Foreskin keratinocyte (primary cell): ENCODE measurements at places on chromosomes 5 and 9. TPM values are rescaled to one million over a fixed set of nuclear protein-coding genes. Genes with fewer than 3 reads are reported as not detected.
A peak's percentile ranks its signal among the peaks of the same experiment; 100 is the strongest.

- no peak for DNase-seq
Measured at GRCh38 chr5:119501671-119502179, 49.4 kb downstream of the HSD17B4 start.

Gene FXN
- polyA plus RNA-seq = 30.6 and 31.9 TPM in 2 replicates

- no peak for DNase-seq
Measured at GRCh38 chr5:59143926-59144333, 561.1 kb downstream of the RAB3C start.

- DNase-seq = peak; percentile 20
Measured at GRCh38 chr5:135880801-135881200, 14.8 kb downstream of the IL9 start.

DNA sequence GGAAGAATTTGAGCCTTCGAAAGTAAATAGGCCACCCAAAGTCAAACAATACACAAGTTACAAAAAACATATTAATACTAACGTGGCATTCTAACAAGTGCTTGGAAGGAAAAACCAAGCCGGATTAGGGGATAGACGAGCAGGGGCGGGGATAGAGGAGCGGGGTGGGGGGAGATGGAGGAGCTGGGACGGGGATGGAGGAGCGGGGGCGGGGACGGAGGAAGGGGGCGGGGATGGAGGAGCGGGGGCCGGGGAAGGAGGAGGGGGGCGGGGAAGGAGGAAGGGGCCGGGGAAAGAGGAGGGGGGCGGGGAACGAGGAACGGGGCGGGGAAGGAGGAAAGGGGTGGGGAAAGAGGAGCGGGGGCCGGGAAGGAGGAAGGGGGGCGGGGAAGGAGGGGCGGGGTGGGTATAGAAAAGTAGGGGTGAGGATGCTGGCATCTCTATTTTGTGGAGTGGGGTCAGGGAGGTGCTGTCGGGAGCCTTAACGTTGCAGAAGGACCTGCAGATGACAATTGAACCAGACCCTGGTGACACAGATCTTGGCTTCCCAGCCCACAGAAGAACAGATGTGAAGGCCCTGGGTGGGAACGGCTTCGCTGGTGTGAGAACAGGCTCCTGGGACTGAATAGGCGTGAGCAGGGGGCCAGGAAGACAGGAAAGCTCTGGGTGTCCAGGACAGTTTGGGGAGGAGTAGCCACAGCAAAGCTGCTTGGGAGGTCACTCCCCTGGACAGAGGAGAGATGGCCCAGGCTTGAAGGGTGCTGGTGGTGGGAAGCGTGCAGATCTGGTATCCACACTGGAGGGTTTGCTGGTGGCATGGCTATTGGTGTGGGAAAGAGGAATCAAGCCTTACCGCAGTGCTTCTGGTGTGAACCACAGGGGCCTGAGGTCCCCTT, 233.3 kb upstream of the DAP start:
- no peak for DNase-seq

GRCh38 chr5:36644727-36645126, 38.3 kb downstream of the SLC1A3 start:
- DNase-seq = peak; percentile 38

GRCh38 chr5:31770998-31771397, 132.1 kb downstream of the PDZD2 start:
- DNase-seq = no peak

DNA sequence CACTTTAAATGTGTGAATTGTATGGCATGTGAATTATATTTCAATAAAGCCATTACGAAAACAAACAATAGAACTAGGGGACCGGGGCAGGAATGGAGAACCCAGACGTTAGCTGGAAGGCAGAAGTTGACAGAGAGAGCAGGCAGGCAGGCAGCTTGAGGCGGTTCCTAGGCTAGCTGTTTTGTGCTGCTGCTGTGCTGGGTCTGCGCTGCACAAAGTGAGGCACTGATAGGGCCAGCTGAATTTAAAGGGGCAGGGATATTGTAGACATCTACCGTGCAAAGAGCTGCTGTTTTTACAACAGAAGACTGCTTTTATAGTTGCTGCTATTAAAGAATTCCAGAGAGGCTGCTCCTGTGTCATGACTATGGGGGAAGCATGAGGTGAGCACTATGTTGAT, 21.6 kb upstream of the MIER3 start:
- DNase-seq = no peak

Gene CCDC183
- polyA plus RNA-seq = 0.06 TPM in 1 of 2 replicates, not detected in the other

DNA sequence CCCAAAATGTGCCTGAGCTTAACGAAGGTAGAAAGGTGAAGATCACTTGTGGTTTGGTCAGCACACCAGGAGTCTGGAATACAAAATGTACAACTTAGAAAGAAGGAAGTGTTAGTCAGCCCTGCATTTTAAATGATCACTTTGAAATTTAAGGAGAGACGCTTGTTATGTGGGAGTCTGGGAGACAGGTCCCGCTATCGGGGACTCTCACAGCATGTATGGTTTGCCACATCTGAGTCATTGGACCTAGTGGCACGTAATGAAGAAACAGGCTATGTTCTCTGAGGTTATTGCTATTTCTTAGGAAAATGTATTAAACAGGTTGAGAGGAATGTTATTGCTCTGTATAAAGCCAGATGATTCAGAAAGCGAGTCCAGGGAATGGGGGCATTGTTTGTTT, 2362.5 kb upstream of the WWC1 start:
- DNase-seq = no peak

Gene NUTM2F
- not detected in 2 replicates for polyA plus RNA-seq

Gene SLC34A1
- not detected in 2 replicates for polyA plus RNA-seq

GRCh38 chr9:12818431-12819000, 43.7 kb downstream of the LURAP1L start:
- DNase-seq = no peak

Gene GARNL3
- polyA plus RNA-seq = 0.54 and 0.60 TPM in 2 replicates

DNA sequence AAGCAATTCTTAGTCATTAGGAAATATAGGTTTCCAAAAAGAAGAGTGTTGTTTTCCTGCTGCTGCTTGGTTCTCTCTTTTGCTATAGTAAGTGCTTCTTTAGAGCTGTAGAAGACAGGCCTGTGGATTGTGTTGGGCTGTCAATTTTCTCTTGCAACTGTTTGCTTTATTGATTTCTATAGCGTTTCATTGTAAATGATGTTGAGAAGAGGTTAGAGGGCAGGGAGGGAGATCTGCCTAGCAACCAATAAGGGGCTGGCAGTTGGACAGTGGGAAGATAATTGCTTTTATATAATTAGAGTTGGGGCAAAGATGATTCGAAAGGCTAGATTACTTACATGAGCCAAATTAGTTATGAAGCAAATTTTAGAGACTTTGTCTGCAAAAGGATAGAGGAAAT, 11.1 kb downstream of the UNC13B start:
- no peak for DNase-seq

GRCh38 chr5:68110264-68110663, 105.3 kb upstream of the PIK3R1 start:
- DNase-seq = no peak

DNA sequence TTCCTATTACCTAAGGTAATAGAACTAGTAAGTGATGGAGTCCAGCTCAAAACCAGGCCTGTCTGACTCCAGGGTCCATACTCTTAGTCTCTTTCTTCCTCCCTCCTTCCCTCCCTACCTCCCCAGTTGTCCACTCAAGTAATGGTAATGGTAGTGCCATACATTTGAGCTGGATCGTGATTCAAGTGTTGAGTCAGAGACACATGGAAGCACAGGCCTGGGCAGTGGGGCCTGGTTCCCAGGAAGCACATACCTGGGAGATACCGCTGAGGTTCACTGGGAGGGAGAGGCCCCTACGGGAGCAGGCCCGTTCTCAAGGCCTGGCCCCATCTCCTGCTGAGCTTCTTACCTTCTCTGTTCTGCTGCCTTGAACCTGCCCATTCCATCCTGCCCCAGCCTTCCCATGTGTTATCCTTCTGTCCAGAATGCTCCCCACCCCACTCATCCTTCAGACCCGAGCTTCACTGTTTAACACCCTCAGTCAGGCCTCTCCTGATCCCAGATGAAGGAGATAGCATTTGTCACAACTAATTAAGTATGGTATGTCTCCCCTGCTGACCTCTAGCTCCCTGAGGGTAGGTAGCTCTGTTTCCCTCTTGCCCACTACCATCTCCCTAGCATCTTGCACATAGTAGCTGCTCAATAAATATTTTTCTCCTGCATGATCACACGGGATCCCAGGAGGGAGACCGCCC, 13.8 kb downstream of the URM1 start:
- DNase-seq = peak; percentile 64

Gene SLC36A2
- not detected in 2 replicates for polyA plus RNA-seq

DNA sequence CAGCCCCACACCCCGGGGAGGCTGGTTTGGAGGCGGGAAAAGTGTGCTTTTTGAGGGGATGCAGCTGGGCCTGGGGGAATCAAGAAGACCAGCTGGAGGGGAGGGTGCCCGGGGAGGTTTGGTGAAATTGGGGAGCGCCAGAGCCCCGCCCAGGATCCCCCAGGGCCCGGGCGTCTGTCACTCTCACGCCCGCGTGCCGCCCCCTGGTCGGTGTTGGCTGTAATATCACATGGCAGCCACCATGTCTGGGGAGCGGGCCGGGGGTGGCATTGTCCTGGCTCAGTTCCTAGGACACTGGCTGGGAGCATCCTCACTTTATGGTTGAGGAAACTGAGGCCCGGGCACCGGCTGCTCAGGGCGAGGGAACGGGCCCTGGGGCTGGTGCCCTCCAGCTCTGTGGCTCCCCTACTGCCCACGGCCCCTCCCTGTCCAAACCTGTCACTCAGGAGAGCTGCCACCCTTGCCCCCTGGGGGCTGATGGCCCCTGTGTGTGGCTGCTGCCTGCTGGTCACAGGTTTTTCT, 27.5 kb downstream of the ASS1 start:
- no peak for DNase-seq

Gene MARCOL
- not detected in 2 replicates for polyA plus RNA-seq

DNA sequence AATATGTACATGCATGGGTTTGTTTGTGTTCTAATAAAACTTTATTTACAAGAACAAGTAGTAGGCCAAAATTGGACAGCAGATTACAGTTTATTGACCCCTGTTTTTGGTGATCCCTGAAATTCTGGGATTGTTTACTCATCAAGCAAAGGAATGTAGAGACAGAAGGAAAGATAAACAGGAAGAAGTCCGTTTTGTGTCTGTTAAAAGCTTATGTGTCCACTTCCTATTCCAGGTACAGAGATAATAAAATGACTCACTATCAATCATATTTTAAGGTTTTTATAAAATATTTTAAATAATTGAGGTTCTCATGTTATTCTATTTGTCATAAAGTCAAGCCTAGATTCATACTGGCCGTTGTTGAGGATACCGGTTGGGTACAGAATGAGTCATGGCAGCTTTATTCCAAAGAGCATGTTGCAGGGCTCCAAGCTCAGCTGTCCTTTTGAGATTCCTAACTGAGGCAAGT, 214.9 kb upstream of the DAB2 start:
- DNase-seq = peak; percentile 80

DNA sequence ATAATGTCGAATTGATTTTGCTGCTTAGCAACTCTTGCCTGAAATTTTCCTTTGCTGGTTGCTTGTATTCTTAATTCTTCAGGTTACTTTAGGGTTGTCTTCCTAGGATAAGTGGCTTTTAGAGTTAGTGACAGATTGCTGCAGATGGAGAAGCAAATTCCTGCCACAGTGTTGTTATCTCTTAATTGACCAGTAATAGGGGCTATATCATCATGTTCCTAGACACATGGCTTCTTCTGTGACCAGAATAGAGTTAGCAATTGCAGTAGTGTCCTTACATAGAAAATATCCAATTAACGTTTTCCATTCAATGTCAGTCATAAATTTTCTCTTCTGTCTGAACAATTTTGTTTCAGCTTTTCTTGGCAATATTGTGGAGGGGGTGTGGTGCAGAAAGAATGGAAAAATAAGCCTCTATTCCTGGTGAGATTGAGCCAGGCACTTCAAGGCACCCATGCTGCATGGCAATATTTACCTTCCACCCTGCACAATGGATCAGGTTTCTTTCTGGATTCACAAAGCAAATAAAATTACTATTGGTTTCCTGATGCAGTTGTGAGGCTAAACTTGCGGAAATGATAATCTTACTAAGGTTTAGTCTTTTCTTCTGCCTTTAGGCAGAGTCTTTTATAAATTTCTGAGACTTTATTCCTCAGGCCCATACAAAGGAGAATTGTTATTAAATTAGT, 1481.5 kb downstream of the EFNA5 start:
- DNase-seq = no peak

Gene SNX30
- polyA plus RNA-seq = 1.2 and 1.7 TPM in 2 replicates

DNA sequence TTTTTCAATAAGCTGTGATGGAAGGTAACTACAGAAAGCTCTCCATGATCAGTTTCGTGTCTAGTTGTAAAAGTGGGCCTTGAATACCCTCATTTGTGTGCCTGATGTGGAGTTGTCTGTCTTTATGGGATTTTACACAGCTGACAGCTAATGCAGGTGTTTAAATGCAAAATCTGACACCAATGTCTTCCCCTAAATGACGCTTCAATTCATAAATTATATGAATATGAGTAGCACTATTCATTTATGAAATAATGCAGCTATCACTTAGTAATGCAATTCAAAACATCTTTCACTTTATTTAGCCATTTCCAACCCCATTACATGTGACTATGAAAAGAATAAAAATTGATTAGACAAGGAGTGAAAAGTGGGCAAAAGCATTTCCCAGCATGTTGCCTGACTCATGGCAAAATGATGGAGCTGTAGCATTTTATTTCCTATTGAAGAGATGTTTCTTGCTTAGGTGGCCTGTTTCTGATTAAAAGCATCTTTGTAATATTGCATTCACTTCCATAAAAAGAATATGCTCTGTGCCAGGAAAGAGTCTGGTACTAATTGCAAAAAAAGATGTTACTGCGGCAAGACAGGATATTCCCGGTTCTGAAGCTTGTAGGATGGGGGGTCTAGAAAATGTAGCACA, 116.7 kb upstream of the HAPLN1 start:
- DNase-seq = no peak

- DNase-seq = no peak
Measured at GRCh38 chr5:58317009-58317408, 142.9 kb downstream of the PLK2 start.

GRCh38 chr9:97504381-97505216, 3.1 kb downstream of the TMOD1 start:
- DNase-seq = no peak

DNA sequence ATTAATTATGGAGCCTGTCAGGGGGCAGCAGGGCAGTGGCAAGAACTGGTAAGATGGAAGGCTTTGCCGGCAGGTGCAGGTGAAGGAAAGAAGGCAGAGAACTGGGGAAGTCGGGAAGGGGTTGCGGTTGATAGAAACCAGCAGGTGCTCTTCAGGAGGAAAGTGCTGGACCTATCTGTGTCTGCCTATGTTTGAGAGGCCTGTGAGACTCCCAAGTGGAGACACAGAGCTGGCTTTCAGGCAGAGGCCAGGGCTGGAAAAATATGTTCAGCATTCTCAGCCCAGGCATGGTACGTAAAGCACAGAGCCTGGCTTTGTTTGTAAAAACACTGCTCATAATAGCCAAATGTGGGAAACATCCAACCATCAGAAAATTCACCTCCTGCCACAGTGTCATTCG, 69.5 kb downstream of the S1PR3 start:
- no peak for DNase-seq

Gene RELL2
- 16.7 and 21.5 TPM in 2 replicates for polyA plus RNA-seq

- DNase-seq = no peak
Measured at GRCh38 chr9:121573717-121574485, 74.3 kb upstream of the GGTA1 start.

Gene ANKH
- 9.8 and 11.8 TPM in 2 replicates for polyA plus RNA-seq

Gene FBP2
- not detected in 2 replicates for polyA plus RNA-seq

Gene LCN9
- not detected in 2 replicates for polyA plus RNA-seq

Gene PRSS3
- polyA plus RNA-seq = 127 and 247 TPM in 2 replicates

GRCh38 chr5:169350016-169350415, 49.1 kb upstream of the SLIT3 start:
- peak; percentile 74 for DNase-seq

Gene NMUR2
- not detected in 2 replicates for polyA plus RNA-seq
